Stomach (tissue), 19 donors: ENCODE measurements at places on chromosomes 6 and 20. TPM values are rescaled to one million over a fixed set of nuclear protein-coding genes. Genes with fewer than 3 reads are reported as not detected.
A peak's percentile ranks its signal among the peaks of the same experiment; 100 is the strongest.

DNA sequence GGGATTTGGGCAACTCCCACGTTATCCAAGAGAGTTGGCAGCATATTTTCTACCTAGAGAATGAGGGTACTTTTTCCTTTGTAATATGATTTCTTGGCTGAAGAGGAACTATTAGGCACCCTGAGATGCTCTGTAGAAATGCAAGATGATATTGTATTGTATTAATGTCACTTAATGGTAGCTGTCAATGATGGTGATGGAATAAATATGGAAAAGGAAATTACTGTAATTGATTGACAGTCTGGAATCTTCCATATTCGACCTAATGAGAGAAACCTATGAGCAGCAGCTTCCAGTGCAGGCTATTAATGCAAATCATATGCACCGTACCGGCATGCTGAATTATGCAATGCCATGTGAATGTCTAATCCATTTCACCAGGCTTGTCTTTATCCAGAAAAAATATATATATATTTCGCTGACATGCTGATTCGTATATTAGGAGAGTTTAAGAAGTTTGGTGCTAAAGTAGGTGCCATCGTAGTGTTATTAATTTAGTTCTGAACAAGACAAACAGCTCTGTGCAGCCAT lies 494.2 kb upstream of the JARID2 start:
- no peaks in the 10 kb centered on the region for H3K27me3 ChIP-seq
- DNase-seq = no peak
- no peaks in the 10 kb centered on the region for H3K4me1 ChIP-seq
- H3K36me3 ChIP-seq = no peaks in the 10 kb centered on the region
- no peak overlapping the region for H3K4me3 ChIP-seq
- no peak overlapping the region for H3K27ac ChIP-seq

DNA sequence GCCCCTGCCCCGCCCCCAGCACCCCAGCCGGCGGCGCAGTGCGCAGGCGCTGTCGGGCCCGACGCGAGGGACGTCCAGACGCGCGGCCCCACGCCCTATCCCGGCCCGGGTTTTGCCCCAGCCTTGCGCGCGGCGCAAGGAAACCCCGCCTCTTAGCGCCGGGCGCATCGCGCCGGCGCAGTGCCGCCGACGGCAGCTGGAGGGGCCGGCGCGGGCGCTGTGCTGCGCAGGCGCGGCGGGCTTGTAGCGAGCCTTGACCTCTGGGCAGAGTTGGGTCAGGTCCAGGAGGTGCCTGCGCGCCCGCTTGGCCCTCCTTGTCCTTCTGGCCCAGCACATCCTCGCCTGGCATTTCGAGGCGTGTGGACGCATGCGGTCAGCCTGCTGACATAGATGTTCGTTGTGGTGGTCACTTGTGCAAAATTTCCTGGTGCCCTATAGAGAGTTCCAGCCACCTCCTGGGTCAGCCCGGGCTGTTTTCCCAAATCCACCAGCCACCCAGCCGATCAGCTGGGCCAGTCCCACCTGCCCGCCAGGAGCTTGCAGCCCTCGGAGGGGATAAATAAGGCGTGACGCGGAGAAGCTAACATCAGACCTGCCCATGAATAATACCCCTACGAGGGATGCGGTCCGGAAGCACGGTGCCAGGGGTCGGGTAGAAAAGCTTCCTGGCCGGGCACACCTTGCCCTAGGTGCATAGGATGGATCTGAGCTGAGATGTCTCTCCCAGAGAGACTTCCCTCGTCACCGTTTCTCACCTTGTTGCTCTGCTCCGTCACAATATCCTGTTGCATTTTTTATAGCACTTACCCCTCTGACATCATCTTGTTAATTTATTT lies 428 bp upstream of the PRELID3B start:
- H3K4me3 ChIP-seq = peak overlapping the region; percentile 87
- H3K36me3 ChIP-seq = peaks cover 4% of the 10 kb centered on the region
- H3K27me3 ChIP-seq = no peaks in the 10 kb centered on the region
- peak; percentile 96 for DNase-seq
- H3K4me1 ChIP-seq = peaks cover 32% of the 10 kb centered on the region

RGS17 gene
- 0.45 TPM for total RNA-seq

DNA sequence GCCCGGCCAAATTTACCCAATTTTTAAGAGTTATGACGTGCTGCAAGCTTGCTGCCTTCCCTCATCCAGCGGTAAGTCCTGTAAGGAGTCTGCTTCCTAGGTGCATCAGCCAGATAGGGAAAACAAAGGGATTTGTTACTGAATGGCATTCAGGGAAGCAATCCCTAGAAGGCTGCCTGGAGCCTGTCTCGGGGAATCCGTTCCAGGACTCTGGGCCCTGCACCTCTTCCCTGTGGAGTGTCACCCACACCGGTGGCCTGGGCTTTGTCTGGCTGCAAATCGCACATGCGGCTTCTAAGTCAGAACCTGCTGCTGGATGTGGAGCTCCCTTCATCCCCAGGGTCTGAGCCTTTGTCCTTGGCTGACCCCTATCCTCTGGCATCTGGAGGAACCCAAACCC lies 7.0 kb downstream of the MYT1 start:
- no peaks in the 10 kb centered on the region for H3K36me3 ChIP-seq
- no peak overlapping the region for H3K4me3 ChIP-seq
- H3K27ac ChIP-seq = no peak overlapping the region

SULF2 gene
- 106 TPM for total RNA-seq
